ENCODE measurements at places on chromosomes 13 and 19.

DNA sequence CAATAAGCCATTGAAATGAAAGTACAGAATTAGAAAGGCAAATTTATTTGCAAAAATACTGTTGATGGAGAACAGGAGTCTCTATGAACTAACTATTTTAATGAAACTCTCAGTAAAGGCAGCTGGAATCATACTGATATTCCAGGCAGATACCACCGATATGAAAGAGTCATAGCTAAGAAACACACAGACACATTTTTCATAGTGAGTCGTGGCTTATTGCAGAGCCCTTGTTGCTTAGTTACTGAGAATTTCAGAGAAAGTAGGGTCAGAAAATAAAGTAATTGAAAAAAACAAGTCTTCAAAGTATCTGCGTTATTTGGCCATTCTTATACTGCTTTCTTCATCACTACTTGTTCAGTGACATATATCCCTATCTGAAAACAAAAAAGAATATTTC is 1890.9 kb downstream of the PCDH9 start:
- DNase-seq, result no peak

DNA sequence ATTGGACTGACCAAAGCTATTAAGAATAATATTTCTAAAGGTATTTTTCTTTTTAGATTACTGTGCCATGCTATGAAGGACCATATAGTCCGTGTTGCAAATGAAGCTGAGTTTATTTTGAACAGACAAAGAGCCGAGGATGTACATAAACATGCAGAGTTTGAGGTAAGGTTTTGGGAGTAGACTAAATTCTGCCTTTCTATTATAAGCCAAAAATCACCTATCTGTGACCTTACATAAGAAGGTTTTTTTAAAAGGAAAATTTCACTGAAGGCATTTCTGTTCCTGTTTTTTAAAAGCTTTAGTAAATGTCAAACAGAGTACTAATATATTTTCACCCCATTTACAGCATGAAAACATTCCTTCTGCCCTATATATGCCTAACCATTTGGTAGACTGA is 127.4 kb downstream of the MAB21L1 start:
- no peak for DNase-seq

- DNase-seq, result no peak
Observed at GRCh38 chr13:26919732-26920131, 159.1 kb upstream of the GPR12 start.

- no peak for DNase-seq
Observed at GRCh38 chr13:30881191-30881651, 24.9 kb upstream of the MEDAG start.

DNA sequence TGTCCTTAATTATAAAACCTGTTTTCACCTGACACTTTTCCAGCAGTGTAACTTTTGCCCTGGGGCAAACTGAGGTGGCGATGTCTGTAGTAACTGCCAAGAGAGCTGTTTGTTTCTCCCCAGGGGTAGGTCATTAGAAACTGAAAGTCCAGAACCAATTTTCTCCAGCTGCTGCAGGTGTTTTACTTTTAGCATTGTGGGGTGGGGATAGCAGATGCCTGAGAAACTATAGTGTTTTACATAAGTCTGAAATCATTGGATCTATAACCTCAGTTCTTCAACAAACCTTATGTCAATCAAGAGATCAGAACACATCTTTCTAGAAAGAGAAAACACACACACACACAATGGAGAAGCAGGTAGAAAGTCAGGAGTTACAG is 92.7 kb downstream of the LHFPL6 start:
- DNase-seq, result peak; percentile 66

DNA sequence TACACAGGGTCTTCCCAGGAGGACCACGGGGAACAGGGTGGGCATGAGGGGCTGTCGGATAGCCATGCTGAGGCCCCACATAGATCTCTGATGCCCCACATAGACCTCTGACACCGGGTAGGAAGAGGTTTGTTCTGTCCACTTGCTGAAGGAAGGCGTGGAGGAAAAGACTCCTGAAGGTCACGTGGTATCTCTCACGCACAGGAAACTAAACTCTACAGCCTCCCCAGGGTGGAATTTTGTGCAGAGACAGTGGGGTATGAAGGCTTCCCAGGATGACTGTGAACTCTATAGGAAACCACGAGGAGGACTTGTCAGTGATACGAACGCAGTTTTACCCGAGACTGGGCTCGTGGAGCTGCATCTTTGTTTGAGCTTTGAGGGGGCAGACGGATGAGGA is 2.8 kb downstream of the EVI5L start:
- DNase-seq, result no peak

DNA sequence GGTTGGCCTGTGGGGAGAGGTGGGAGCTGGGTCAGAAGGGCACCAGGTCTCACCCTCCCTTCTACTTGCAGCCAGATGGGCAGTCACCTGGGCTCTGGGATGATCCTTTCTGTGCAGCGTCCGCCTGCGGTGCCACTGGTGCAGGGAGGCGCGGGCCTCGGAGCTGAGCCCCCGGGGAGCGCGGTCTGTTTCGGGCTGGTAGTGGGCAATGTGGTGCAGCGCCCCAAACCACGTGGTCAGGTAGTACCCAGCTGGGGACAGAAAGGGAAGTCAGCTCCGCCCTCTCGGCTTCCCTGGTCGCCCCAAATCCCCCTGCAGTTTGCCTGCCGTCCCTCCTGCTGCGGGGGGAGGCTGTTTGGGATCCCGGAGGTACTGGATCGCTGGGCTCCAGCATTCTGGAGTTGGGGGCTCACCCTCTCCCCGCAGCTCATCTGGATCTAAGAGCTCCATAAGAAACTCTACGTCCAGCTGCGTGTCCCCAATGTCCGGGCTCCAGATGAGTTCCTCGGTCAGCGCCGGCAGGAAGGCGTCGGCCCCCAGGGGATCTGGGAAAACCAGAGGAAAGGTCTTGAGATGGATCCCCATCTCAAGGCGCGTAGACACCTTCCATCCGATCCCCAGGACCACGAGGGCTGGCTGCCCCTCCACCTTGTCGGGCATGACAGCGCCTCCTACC is 8.8 kb downstream of the RINL start:
- DNase-seq, result no peak

DNA sequence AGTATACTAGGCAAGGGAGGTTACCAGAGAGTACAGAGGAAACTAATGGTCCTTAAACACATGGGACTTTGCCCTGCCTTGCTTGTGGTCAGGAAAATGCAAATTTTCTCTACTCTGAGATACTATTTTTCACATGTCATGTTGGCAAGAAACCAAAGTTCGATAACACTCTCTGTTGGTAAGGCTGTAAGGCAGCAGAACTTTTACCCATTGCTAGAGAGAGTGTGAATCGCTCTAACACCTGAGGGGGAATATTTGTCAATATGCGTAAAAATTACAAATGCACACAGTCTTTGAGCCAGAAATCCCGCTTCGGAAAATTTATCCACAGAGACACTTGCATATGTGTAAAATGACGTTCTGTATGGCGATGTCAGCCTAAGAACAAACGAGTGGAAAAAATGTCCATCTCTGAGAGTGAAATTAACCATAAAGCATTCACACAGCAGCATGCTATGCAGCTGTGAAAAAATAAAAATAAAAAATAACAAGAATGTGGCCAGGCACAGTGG is 9.5 kb upstream of the RFX1 start:
- DNase-seq, result no peak

GRCh38 chr13:90420683-90421082 is 926.8 kb upstream of the MIR17HG start:
- DNase-seq, result no peak

DNA sequence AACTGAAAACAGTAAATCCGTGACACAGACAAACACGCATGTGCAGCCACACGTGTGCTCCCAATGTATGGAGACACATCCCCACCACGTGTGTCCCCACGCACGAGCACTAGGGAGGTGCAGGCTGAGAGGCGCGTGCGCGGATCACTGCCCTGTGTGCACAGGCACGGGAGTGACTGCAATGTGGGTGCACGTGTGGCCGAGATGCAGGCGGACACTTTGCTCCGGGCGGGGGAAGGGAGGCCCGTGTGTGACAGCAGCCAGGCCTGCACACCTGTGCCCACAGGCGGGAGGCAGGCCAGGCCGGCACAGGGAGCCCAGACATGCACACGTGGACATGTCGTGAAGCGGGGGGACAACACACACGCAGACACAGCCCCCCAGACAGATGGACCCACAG is 77.0 kb downstream of the PTPRS start:
- DNase-seq, result no peak

DNA sequence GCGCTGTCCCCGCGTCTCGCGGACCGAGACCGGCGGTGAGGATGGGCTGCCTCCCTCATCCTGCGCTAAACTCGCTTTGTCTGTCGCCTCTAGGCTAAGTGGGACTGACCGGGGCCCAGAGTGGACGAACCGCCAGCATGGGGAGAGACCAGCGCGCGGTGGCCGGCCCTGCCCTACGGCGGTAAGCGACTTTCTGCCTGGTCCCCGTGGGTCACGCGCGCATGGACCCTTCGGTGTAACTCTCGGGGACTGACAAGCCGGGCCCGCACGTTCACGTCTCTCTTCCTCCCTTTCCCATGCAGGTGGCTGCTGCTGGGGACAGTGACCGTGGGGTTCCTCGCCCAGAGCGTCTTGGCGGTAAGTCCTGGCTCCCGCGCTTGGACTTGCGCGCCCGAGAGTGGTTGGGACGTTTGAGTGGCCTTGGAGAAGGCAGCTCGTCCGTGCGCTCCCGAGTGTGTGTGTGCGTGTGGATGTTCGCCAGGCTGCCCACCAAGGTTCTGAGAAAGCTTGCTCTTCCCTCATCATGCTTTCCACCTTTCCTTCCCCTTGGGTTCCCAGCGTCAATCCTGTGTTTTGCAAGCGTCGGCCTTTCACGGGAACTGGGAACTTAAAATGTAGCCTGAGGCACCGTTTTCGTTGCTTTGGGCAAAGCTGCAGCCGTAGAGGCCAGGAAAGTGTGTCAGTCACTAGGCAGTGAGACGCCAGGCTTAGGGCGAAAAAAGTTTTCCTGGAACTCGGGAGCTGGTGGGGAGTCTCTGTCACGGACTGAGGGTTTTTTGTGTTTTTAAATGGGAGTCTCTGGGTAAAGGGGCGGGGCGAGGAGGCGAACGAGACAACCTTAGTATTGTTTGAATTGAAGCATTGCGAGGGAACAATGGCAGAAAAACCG is 927 bp downstream of the COL4A2 start:
- DNase-seq, result peak; percentile 52

GRCh38 chr19:5977222-5977784 is 637 bp downstream of the RANBP3 start:
- no peak for DNase-seq

GRCh38 chr19:57759096-57759495 is 10.4 kb upstream of the ZNF586 start:
- DNase-seq, result no peak

DNA sequence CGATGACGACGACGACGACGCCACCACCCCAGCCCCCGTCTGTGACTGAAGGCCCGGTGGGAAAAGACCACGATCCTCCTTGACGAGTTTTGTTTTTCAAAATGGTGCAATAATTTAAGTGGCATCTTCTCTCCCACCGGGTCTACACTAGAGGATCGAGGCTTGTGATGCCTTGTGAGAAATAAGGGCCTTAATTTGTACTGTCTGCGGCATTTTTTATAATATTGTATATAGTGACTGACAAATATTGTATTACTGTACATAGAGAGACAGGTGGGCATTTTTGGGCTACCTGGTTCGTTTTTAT is 2.5 kb downstream of the KLF2 start:
- no peak for DNase-seq

GRCh38 chr13:100976993-100977392 is 302.4 kb upstream of the TMTC4 start:
- DNase-seq, result no peak

GRCh38 chr13:85520445-85520844 is 278.8 kb downstream of the SLITRK6 start:
- peak; percentile 34 for DNase-seq

- DNase-seq, result no peak
Observed at GRCh38 chr13:112073245-112074138, 6.5 kb downstream of the SOX1 start.

GRCh38 chr13:40023595-40024203 is 368.2 kb downstream of the COG6 start:
- no peak for DNase-seq

- DNase-seq, result peak; percentile 32
Observed at GRCh38 chr19:57099199-57099661, 20.6 kb upstream of the USP29 start.

GRCh38 chr13:31639443-31640163 is 99.7 kb upstream of the RXFP2 start:
- no peak for DNase-seq

DNA sequence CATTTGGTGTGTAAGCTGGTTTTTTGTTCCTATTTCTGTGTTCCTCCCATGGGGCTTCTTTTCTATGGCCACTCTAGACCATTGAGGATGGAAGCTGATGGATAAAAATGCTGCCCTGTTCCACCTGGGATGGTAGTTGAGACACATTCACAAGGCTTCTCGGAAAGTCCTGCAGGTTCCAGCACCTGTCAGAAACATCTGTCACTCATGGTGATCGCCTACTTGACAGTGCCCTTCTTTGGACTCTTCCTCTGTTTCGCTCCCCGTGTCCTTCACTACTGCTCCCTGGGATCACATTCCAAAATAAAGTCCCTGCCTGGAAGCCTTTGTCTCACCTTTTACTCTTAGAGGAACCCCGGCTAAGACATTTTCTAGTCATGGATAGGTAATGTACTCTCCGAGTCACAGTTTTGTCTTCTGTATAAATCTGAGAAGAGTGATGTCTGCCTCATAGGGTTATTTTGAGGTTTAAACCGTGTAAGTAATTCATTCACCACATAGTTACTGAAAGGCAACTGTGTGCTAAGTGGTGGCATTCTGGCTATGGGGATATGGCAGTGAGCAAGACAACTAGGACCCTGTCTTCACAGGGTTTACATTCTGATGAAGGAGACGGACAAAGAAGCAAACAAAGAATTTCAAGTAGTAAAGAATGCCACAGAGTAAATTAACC is 21.0 kb downstream of the UBAC2 start:
- no peak for DNase-seq

GRCh38 chr19:56369886-56370676 is 23.3 kb downstream of the ZNF582 start:
- DNase-seq, result no peak

DNA sequence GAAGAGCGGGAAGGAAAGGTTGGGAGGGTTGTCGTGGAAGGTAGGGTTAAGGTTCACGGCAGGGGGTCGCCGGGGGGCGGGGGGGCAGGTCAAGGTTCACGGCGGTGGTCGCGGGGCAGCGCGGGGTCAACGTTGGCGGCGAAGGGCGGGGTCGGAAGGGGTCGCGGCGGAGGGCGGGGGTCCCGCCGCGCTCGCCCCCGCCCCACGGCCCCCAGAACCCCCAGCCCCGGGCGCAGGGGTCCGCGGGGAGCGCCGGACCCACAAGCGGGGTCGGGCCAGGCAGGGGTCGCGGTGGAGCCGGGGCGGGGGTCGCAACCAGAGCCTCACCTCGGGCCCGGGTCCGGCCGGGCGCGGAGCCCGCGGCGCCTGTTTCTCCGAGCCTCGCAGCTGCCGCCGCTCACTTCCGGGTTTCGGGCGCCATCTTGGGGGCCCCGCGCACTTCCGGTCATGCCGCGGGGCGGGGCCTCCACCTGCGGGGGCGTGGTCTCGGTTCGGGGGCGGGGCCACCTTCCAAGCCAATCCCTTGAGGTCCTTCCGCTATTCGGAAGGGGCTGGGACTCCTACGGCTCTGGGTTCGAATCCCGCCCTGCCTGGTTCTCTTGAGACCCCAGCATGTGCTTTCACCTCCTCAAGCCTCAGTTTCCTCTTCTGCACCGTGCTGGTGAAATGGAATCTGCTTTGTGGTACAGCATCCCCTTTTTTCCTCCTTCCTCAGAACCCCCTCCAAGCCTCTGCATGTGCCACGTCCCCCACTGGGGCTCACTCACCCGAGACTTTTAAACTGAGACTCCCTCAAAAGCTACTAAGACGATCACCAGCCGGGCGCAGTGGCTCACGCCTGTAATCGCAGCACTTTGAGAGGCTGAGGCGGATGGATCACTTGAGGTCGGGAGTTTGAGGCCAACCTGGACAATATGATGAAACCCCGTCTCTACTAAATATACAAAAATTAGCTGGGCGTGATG is at the start of gene SBNO2:
SBNO2 (minus strand) TSS at position 424 of the 965 bp plus-strand sequence. CDS start 19,992 bp downstream, outside the sequence.
- peak; percentile 90 for DNase-seq
